Colonic mucosa (tissue), 4 donors: ENCODE measurements at places on chromosomes 5 and 9.

GRCh38 chr9:106035806-106036205, 341.5 kb downstream of the TMEM38B start:
- DNase-seq: no peak

DNA sequence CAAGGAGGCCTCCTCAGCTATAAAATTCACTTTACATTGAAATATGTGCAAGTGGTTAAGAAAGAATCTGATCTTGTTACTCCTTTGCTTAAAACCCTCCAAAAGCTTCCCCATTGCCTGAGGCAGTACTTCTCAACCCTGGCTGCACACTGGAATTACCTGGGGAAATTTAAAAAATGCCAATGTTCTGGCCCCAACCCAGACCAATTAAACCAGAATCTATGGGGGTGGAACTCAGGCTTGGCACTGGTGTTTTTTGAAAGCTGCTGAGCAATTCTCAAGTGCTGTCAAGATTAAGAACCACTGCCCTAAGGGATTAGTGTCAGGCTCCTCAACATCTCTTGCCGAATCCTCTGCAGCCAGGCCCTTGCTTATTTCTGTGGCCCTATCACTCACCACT, 269.6 kb downstream of the ELAVL2 start:
- DNase-seq: no peak

- DNase-seq: no peak
These were observed 20.1 kb upstream of the SARDH start for GRCh38 chr9:133758228-133758627.

- DNase-seq: no peak
These were observed 65.5 kb downstream of the UNC13B start for GRCh38 chr9:35227284-35227683.

GRCh38 chr9:99505936-99506335, 283.9 kb downstream of the SEC61B start:
- no peak for DNase-seq

- DNase-seq: no peak
These were observed 1.2 kb upstream of the ENTREP1 start for GRCh38 chr9:69323861-69324260.

GRCh38 chr5:79235634-79236361, at the start of gene JMY:
Gene JMY, plus strand, starts transcription at chr5:79236131. Its CDS starts 520 bp downstream, at chr5:79236651.
- DNase-seq: peak; percentile 88

GRCh38 chr9:88746743-88747398, 211.9 kb downstream of the NXNL2 start:
- DNase-seq: no peak

DNA sequence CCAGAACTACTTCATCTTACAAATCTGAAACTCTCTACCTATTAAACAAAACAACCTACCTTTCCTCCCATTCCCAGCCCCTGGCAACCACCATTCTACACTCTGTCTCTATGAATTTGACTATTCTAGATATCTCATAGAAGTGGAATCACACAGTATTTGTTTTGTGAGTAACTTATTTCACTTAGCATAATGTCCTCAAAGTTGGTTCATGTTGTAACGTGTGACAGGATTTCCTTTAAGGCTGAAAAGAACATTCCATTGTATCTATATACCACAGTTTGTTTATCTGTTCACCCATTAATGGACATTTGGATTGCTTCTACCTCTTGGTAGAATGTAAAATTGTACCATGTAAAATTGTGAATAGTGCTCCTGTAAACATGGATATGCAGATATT, 70.1 kb upstream of the NXNL2 start:
- no peak for DNase-seq

GRCh38 chr5:79209505-79209904, 26.4 kb upstream of the JMY start:
- DNase-seq: no peak

DNA sequence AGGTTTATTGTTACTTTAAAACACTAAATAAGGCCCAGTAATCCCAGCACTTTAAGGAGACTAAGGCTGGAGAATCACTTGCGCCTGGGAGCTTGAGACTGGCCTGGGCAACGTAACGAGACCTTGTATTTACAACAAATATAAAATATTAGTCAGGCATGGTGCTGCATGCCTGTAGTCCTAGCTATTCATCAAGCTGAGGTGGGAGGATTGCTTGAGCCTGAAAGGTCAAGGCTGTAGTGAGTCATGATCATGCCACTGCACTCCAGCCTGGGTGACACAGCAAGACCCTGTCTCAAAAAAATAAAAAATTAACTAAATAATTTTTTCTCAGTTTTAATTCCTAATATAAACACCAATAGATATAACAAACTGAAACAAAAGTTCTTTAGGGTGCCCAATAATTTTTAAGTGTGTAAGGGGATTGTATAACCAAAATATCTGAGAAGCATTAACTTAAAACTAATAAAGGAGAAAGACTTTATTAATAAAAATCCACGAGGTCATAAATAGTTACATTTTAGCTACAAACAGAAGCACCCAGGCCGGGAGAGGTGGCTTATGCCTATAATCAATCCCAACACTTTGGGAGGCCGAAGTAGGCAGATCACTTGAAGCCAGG, 32.7 kb downstream of the FAM13B start:
- no peak for DNase-seq

- no peak for DNase-seq
These were observed 146.6 kb downstream of the KDM4C start for GRCh38 chr9:6904371-6904770.
